ENCODE measurements at places on chromosomes 5 and 9.

- no peak for DNase-seq
Observed at GRCh38 chr5:140821375-140822280, at the start of gene PCDHA5. Gene PCDHA5 (plus strand): TSS chr5:140821613.

DNA sequence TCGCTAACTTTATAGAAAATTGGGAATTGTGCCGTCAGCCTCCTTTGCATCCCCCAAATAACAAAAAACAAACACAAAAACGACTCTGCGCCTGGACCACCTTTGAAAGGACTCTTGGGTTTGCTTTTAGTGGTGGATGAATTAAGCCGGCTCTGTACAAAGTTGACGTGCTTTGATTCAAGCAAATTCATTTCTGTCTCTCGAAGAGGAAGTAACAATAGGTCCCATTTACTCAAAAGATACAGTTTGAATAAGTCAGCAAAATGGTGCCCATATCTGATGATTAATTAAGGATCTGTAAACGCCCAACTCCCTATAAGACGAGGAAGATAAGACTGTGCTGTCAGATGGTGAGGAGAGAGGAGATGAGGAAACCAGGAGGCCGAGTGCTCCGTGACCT is 67.8 kb downstream of the AK8 start:
- no peak for DNase-seq

DNA sequence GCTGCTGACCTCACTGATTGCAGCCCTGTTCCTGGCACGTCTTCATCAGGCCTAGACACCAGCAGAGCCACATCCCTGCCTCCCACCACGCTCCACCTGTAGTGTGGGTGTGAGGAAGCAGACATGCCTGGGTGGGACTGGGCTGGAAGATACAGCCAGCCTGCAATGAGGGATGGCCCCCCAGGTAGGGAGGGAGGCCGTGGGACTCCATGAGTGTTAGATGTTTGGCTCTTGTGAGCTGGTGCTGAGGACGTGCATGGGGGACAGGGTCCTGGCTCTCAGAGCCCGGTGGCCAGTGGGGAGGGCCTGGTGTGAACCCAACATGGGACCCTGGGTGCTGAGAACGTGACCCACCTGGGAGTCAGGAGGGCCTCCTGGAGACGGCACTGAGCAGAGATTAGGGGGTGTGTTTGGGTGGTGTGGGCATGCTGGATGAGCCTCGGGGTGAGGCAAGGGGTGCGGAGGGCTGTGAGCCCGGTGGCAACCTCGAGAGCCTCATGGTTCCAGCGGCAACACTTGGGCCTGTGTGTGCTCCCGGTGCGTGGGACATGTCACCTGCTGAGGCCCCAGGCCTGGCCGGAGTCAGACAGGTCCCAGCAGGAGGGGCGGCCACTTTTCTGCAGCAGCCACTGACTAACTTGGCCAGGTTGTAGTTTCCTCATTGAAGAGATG is 87.6 kb downstream of the PHF2 start:
- DNase-seq = peak; percentile 13

GRCh38 chr9:38059233-38059936 is 9.6 kb downstream of the SHB start:
- DNase-seq = no peak

GRCh38 chr5:109252731-109253130 is 157.0 kb downstream of the PJA2 start:
- no peak for DNase-seq

DNA sequence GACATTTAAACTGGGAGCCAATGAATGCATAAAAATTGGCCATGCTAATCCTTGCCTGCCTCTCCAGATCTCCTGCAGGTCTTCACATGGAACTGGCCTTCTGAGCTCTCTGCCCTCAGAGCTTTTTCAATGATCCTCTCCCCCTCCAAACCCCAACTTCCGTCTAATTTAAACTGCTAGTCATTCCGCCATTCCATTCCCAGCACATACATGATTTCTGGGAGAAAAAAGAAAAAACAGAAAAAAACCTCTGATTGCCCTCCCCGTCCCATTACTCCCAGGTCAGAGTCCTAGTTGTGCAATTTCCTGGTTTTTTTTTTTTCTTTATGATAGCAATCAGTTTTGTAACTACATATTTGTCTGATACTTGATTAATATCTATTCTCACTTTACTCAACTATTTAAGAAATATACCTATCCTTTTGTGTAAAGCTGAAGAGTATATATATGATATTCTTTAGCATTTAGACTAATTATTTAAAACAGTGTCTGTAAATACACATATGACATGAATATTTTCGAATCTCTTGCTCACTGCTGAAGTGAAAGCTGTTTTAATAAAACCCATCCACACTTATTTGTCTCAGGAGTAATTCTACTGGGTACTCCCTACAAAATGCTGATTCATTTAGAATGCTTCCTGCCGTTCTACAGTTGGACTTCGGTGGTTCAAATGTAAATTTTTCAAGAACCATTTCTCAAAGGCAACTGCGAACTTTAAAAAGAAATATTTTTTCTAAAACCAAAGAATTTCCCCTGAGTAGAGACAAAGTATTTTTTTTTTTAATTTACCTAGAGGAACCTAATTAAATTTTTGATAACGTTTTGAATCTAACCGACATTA is 1.6 kb downstream of the HINT1 start:
- no peak for DNase-seq

DNA sequence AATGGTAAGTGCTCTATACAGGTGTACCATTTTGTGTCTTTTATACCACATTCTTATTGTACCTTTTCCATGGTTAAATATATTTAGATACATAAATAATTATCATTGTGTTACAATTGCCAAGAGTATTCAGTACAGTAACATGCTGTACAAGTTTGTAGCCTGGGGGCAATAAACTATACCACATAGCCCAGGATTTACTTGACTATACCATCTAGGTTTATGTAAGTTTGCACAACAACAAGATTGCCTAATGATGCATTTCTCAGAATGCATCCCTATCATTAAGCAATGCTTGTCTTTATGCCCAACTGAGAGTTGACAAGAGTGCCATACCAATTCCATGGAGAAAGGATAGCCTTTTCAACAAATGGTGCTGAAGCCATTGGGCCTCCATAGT is 136.7 kb upstream of the PJA2 start:
- no peak for DNase-seq

- DNase-seq = no peak
Observed at GRCh38 chr9:98039607-98040017, 16.9 kb upstream of the NANS start.

GRCh38 chr5:158832096-158832685 is 267.5 kb downstream of the EBF1 start:
- no peak for DNase-seq

DNA sequence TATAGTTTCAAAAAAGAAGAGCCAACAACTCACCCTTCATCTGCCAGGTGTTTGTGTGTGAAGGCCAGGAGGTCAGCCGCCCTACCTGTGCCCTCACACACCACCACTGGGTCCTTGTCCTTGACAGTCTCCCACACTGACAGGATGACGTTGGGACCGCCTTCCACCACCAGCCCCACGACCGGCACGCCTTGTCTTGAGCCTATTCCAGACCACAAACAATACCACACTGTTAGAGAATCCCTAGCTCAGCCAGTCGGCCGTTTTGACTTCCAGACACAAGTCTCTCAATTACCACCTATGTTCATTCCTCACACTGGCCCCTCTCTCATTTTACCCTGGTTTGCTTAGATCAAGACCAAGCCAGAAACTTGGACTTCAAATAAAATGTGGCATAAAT is 66.1 kb downstream of the TRPM6 start:
- no peak for DNase-seq

DNA sequence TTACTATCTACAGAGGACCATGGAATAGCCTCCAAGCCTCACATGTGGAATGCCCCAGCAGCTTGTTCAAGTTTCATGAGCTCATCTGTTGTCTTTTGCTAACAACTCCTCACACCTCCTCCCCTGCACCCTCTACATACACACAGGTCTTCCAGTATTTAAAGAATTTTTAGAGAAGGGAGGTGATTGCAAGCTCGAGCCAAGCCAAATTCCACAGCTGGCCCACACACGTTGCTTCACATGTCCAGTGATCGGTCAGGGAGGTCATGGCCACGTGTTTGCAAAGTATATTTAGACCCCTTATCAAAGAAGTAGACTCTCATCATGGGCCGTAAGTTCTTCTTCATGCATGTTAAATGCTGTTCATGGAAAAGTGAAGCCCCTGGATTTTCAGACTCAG is 281.7 kb downstream of the OSTF1 start:
- no peak for DNase-seq

- DNase-seq = no peak
Observed at GRCh38 chr9:10566848-10567247, 46.0 kb downstream of the PTPRD start.

- no peak for DNase-seq
Observed at GRCh38 chr5:57207007-57207653, 33.3 kb downstream of the GPBP1 start.

GRCh38 chr5:134563221-134563620 is 37.8 kb downstream of the JADE2 start:
- DNase-seq = no peak

- peak; percentile 36 for DNase-seq
Observed at GRCh38 chr5:180155365-180155926, 53.6 kb downstream of the RASGEF1C start.

GRCh38 chr5:179222246-179223017 is 122.8 kb downstream of the ADAMTS2 start:
- DNase-seq = no peak
